ENCODE measurements at places on chromosomes 3 and 15.

- DNase-seq = no peak
Observed at GRCh38 chr15:23079766-23080165, 40.4 kb upstream of the TUBGCP5 start.

DNA sequence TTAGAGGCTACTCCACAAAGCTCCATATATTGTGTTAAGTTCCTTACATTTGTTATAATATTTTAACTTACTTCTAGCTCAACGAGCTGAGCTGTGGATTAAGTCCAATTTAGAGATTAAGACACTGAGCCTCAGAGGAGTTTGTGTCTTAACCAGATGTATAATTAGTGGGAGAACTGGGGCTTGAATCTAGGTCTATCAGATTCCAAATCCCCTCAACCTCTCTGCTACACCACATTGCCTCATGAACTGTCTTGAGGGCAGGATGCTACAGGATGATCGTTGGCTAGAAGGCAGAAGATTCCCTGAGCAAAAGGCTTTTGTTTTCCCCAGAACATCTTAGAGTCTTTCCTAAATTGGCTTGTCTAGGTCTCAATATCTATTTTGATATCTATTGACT is 890.8 kb downstream of the NAALADL2 start:
- no peak for DNase-seq

GRCh38 chr3:53227993-53228885 is 27.6 kb downstream of the TKT start:
- no peak for DNase-seq

DNA sequence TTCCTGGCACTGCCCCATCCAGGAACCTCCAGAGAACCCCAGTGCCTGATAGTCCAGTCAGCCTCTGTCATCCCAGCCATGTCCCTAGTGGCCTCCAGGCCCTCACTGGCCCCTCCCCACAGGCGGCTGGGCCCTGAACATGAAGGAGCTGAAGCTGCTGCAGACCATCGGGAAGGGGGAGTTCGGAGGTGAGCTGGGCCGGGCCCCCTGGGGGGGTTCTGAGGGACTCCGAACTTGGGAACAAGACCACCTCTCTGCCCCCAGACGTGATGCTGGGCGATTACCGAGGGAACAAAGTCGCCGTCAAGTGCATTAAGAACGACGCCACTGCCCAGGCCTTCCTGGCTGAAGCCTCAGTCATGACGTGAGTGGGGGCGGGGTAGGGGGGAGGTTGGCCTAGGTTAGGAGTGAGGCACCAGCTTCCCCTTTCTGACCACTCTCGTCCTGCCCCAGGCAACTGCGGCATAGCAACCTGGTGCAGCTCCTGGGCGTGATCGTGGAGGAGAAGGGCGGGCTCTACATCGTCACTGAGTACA is 12.0 kb upstream of the LMAN1L start:
- DNase-seq = no peak

DNA sequence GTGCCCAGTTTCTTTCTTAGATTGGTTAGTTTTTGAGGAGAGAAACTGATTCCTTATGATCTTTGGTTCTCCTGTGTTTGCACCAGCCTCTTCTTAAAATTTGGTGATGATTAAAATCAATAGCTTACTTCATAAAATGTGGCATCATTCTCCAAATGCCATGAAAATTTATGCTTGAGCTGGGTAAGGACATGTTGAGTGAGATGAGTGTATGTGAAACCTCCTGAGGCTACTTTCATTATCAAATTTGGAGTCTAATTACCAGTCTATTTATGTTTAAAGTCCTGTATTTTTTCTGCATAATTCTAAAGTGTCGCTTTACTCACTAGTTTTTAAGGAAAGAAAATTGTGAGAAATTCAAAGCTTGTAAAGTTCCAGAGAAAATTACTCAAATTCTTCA is 102.1 kb downstream of the DIPK2A start:
- DNase-seq = no peak

- no peak for DNase-seq
Observed at GRCh38 chr3:74590620-74591262, 23.7 kb downstream of the CNTN3 start.
